AG08395 (cell line): ENCODE measurements at places on chromosomes 16 and 17.

DNA sequence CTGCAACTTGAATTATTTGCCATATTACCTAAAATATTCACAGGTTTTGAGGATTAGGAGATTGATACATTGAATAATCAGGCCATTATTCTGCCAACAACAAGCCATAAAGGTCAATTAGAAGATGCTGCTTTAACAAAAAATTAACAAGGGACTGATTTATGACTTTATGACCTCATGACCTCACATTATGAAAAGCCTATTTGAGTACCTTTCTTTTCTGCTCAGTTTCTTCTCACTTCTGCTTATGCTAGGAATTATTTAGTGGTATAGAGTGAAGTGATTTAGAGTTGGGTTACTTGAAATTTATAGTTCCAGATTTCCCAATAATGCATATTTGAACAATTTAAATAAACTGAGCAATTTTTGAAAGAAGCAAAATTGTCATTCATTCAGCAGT lies 121.6 kb downstream of the CHD9 start:
- DNase-seq = no peak

DNA sequence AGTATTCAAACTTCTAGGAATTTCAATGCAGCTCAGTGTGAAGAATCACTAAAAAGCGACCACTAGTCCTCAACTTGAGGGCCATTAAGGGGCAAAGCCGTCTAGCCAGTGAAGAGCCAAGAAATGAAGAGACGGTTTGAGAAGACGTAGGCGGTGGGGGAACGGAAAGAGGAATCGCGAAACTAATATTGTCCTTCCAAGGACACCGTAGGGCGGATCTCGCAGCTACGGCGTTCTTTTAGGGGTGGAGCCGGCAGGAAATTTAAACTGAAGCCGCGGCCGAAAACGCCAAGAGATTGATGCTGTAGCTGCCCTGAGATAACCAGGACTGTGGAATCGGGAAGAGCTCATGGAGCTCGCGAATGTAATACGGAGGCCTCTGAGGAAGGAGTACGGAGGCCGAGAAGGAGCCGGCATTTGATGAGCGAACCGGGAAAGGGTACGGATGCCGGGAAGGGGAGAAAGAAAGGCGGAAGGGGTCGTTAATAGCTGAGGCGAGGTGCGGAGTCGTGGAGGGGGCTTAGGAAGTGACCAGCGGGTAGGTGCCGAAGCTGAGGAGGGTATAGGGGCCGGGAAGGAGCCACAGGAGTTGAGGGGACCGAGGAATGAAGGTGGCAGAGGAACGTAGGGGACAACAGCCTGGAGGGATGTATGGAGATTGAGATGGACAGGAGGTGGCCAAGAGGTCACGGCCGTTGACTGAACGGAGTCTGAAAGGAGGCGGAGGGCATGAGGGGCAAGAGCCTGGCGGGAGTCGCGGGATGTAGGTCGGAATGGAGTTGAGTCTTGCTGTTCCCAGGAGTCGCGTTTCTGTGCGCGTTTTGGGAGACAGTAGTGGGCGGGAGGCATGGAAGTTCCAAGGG lies at the start of gene DBF4B:
TSS of gene DBF4B (plus strand) at position 265 of the 863 bp plus-strand sequence. CDS start at position 421, 156 bp downstream.
- DNase-seq = peak; percentile 98

GRCh38 chr17:15233971-15234370 lies 31.2 kb downstream of the PMP22 start:
- no peak for DNase-seq

DNA sequence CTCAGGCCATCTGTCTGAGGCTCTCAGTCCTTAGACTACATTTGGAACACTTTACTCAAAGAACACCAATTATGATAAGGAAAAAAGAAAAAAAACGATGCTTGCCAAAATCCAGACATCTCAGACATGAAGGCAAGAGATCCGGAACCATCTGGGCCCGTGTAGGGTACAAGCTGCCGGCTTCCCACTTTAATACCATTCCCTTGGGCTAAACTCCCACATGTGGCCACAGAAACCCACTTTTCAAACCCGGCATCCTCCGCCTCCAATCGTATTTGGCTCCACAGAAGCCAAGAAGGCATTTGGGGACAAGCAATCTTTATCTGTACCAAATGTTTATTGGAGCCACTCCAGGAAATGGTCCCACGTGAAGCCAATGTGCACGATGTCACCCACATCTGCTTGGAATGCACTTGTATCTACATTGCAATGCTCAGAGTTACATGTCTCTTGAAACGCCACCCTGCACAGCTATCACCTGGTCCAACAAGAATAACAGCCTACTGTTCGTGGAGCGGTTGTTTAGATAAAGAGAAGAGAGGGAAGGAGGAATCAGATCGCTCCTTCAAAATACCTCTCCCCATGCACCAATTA lies 33.5 kb downstream of the XYLT1 start:
- peak; percentile 9 for DNase-seq

GRCh38 chr16:77306075-77306474 lies 106.9 kb downstream of the SYCE1L start:
- DNase-seq = no peak

DNA sequence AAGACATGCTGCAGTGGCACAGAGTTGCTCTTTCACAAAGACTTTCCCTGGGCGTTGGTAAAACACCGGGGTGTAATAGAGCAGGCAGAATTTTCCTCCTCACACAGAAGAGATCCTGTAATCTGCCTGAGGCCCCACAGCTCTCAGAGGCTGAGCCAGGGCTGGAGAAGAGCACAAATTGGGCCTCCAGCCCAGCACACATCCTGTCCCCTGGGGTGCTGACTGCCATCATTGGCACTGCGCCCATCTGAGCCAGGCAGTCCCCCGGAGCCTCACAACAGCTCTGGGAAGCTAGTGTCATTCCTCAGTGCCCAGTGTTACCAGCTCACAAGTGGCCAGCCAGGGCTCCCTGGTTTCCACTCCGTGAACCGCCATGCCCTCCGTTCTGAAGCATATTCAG lies 119.4 kb downstream of the SOCS1 start:
- DNase-seq = peak; percentile 58

GRCh38 chr16:86777381-86777946 lies 199.1 kb downstream of the FOXL1 start:
- no peak for DNase-seq
